CD4-positive, alpha-beta T cell (primary cell): ENCODE measurements at places on chromosomes 16 and 17. TPM values are rescaled to one million over a fixed set of nuclear protein-coding genes. Genes with fewer than 3 reads are reported as not detected.

Gene NHERF2
- total RNA-seq, result 2.0 TPM

Gene UQCRC2
- 142 TPM for total RNA-seq

Gene ST6GALNAC2
- total RNA-seq, result 0.49 TPM

Gene HSD11B2
- not detected for total RNA-seq

Gene FBXL16
- total RNA-seq, result 11.0 TPM

DNA sequence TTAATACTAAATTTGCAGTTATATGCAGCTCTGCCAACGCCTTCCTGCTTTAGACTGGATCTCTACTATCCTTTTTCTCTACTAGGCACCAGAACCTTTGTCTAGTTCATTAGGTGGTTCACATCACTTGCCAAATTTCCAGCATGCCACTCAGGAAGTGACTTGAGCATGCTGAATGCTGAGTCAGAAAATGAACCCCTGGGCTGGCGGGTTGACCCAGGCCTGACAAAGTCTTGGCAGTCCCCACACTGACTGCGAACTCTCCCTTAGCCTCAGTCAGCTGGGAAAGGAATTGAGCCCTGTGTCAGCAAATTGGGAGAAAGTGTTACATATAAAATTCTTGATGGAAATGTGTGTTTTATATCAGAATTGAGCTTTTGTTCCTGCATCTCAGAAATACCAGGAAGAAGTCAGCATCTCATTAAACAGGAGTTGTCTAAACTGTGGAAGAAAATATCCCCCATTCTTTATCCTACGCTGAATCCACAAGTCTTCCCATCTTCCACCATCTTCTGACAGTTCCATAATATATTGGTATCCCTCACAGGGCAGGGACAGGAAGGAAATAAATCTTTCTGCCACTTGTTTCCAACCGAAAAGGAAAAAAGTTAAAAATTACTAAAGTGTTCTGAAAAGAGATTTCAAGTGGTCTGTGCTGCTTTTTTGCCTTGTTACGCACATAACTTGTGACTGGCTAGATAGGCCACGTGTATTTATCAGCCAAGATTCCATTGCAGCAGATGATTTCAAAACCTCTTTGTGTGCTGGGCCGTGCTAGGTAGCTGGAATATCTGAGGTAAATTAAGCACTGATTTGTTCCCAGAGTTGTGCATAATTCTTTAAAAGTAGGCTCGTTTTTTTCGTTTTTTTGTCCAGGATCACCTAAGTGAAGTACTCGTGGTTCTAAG lies 16.7 kb upstream of the SLC12A3 start:
- H3K4me1 ChIP-seq, result peaks cover 18% of the 10 kb centered on the region
- H3K4me3 ChIP-seq, result no peak overlapping the region
- H3K27ac ChIP-seq, result no peak overlapping the region
- peaks cover 9% of the 10 kb centered on the region for H3K36me3 ChIP-seq

DNA sequence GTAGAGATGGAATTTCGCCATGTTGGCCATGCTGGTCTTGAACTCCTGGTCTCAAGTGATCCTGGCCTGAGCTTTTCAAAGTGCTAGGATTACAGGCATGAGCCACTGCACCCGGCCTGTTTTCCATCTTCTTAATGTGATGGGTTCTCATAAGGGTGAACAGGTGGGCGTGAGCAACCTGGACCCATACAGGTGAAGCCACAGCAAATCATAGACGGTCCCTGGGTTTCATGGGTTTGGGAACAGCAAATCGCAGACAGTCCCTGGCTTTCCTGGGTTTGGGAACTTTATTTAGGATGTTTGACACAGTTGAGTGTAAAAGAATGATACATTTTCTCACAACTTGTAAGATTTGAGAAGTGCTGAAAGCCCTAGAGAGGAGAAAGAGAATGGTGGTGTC lies 12.9 kb upstream of the MEIOB start:
- no peak for DNase-seq
- H3K27ac ChIP-seq, result no peak overlapping the region
- H3K36me3 ChIP-seq, result no peaks in the 10 kb centered on the region
- peaks cover 4% of the 10 kb centered on the region for H3K27me3 ChIP-seq

DNA sequence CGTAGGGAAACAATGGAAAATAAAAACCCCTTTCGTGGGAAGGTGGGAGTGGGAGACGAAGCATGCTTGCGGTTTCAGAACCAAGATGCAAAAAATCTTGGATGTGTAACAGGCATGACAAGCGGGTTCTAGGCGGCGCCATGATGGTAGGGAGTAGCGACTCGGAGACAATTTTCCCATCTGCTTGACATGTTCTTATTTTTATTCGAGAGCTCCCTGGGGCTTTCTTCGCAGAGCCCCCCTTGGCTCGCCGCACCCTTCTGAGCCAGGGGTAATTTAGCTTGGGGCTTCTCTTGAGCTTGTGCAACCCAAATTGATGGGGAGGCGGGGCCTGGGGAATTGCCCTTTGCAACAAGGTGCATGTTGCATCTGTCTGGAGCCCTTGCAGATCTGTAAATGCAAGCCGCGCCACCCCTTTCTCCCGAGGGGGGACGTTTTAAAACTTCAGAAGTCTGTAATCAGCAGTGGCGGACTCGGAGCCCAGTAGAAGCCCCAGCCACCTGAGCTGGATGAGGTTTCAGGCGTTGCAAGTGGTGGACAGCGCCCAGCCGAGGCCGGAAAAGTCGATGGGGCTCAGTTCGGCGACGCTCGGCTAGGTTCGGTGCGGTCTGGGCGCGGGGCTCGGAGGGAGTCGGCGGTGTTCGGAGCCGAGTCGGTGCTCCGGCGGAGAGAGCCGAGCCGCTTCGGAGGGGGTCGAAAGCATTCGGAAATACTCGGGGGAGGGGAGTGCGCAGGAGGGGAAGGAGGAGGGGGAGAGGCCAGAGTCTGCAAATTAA lies 2.9 kb downstream of the GNAO1 start:
- H3K4me3 ChIP-seq, result peak overlapping the region; percentile 55
- peaks cover 42% of the 10 kb centered on the region for H3K27me3 ChIP-seq
- peak; percentile 91 for DNase-seq

DNA sequence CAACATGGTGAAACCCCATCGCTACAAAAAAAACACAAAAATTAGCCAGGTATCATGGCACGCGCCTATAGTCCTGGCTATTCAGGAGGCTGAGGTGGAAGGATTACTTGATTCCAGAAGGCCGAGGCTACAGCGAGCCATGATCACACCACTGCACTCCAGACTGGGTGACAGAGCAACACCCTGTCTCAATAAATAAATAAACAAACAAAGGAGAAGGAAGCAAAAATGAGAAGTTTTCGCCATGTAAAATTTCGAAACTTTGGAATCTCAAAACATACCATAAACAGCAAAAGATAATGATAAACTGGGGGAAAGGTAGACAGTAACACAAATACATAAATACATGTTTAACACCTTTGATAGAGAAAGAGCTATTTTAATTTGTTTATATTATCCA lies 130.9 kb downstream of the ZFHX3 start:
- H3K27ac ChIP-seq, result no peak overlapping the region

DNA sequence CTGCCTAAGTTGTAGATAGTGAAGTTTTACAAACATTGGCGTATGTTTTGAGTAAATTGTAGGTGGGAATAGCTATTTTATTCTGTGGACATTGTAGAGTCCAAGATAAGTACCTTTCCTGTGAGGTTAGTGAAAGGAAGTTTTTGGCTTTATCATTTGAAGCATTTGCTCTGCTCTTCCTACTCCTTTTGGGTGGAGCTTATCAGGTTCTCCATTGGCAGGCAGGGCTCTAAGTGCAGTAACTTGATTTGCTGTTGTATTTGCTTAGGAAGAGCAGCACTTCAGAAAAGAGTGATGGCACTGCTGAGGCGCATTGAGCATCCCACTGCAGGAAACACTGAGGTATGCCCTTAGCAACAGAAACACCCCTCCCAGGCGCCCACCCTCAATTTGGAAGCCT lies 70.1 kb downstream of the OMG start:
- H3K4me1 ChIP-seq, result peaks cover 3% of the 10 kb centered on the region
- no peak overlapping the region for H3K27ac ChIP-seq
- H3K4me3 ChIP-seq, result no peak overlapping the region
- peaks cover 2% of the 10 kb centered on the region for H3K36me3 ChIP-seq

DNA sequence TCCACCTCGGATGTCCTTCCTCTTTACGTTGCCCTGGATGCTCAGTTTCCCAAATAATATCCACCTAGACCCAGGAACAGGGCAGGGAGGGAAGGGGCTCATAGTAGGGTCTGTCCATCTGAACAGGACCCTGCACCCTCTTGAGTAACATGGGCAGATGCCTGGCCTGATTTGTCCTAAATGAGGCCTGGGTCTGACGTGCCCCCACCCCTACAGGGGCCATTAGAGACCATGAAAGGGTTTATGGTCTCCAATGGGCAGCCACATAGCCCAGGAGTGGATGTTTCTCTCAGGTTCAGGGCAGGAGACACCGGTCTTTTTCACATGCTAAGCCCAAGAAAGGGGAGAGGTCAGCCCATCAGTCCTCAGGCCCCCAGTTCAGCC lies 6.8 kb downstream of the CACNG1 start:
- no peaks in the 10 kb centered on the region for H3K36me3 ChIP-seq
- no peak for DNase-seq

- H3K36me3 ChIP-seq, result no peaks in the 10 kb centered on the region
- peaks cover 11% of the 10 kb centered on the region for H3K4me1 ChIP-seq
- H3K27me3 ChIP-seq, result no peaks in the 10 kb centered on the region
- H3K4me3 ChIP-seq, result no peak overlapping the region
- no peak overlapping the region for H3K27ac ChIP-seq
Measured at GRCh38 chr17:14360856-14361255, 60.0 kb downstream of the HS3ST3B1 start.

DNA sequence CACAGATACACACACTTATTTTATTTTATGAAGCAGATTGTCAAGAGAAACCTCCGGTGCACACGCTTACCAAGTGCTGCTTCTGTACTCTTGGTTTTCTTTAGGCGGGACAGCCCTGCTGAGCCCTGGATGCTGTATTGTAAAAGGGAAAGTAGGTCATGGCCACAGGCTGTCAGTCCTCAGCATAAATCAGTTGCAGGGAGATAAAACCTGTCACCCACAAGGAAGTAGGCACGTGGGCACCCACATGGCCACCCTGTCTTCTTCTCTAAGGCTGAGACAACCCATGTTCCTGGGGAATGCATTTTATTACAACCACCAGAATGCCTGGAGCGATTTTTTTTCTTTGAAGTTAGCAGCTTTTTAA lies 59.3 kb downstream of the ASIC2 start:
- H3K4me3 ChIP-seq, result no peak overlapping the region
- no peak overlapping the region for H3K27ac ChIP-seq
- no peaks in the 10 kb centered on the region for H3K36me3 ChIP-seq
- peaks cover 2% of the 10 kb centered on the region for H3K27me3 ChIP-seq
- H3K4me1 ChIP-seq, result peaks cover 12% of the 10 kb centered on the region
- no peak for DNase-seq

GRCh38 chr16:51474414-51475091 lies 323.5 kb upstream of the SALL1 start:
- no peaks in the 10 kb centered on the region for H3K27me3 ChIP-seq
- H3K4me3 ChIP-seq, result no peak overlapping the region
- H3K4me1 ChIP-seq, result no peaks in the 10 kb centered on the region

DNA sequence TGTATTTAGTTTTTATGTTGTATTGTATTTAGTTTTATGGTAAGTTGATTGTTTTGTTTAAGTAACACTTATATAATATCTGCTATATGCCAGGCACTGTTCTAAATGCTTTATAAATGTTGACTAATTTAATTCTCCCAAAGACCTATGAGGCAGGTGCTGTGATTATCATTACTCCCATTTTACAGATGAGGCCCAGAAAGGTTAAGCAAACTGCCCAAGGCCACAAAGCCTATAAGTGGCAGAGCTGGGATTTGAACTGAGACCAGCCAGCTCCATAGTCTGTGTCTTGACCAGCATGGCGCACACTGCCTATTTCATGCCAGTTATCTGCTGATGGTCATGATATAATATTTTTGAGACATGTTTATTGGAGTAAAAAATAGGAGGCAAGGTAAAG lies 24.0 kb downstream of the IL21R start:
- H3K27me3 ChIP-seq, result no peaks in the 10 kb centered on the region
- H3K27ac ChIP-seq, result no peak overlapping the region
- DNase-seq, result no peak
- peaks cover 38% of the 10 kb centered on the region for H3K36me3 ChIP-seq
- peaks cover 33% of the 10 kb centered on the region for H3K4me1 ChIP-seq

DNA sequence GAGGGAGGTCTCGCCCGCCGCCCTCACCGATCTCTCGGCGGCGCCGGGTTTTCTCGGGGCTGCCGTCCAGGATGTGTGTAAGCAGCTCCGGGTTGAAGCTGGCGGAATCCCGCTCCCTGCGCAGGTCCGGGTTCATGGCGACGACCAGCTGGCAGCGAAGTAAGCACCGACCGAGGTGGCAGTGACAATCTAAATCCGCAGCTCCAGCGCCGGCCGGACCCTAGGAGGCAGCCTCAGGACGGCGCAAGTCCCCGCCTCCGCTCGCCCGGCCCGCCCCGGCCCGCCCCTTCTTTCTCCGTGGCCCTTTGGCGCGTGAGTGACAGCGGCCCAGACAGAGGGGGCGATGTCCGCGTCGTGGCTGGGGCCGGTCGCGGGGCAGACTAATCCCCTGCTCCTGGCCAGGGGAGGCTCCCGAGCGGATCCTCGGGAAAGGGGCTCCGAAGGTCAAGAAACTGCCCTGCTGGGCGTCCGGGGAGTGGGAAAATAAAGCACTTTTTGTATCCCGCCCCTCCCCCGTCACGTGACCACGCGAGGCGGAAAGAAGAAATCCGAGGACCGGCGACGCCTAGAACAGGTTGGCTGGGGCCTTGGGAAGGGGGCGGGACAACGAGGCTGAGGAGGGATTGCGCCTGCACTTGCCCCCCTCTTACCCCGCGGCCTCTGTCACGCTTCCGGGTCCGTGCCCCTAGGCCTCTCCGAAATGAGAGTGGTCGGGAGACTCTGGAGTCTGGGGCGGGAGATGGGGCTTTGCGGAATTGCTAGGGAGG lies at the start of the genes ACOX1 and TEN1:
TSS of gene ACOX1 (minus strand) at position 229 of the 767 bp plus-strand sequence. CDS start at position 136, 93 bp downstream.
TSS of gene TEN1 (plus strand) at position 303 of the 767 bp plus-strand sequence. CDS start 6,953 bp downstream, outside the sequence.
- peaks cover 19% of the 10 kb centered on the region for H3K4me1 ChIP-seq
- DNase-seq, result peak; percentile 97
- H3K4me3 ChIP-seq, result peak within 1 kb of the TSS; percentile 99
- H3K27ac ChIP-seq, result peak within 1 kb of the TSS; percentile 94
- H3K36me3 ChIP-seq, result no peaks in the 10 kb centered on the region
- no peaks in the 10 kb centered on the region for H3K27me3 ChIP-seq

- H3K27me3 ChIP-seq, result peaks cover 22% of the 10 kb centered on the region
- H3K27ac ChIP-seq, result no peak overlapping the region
- H3K4me1 ChIP-seq, result no peaks in the 10 kb centered on the region
- DNase-seq, result no peak
Measured at GRCh38 chr16:3954411-3954921, 74.0 kb upstream of the CREBBP start.

DNA sequence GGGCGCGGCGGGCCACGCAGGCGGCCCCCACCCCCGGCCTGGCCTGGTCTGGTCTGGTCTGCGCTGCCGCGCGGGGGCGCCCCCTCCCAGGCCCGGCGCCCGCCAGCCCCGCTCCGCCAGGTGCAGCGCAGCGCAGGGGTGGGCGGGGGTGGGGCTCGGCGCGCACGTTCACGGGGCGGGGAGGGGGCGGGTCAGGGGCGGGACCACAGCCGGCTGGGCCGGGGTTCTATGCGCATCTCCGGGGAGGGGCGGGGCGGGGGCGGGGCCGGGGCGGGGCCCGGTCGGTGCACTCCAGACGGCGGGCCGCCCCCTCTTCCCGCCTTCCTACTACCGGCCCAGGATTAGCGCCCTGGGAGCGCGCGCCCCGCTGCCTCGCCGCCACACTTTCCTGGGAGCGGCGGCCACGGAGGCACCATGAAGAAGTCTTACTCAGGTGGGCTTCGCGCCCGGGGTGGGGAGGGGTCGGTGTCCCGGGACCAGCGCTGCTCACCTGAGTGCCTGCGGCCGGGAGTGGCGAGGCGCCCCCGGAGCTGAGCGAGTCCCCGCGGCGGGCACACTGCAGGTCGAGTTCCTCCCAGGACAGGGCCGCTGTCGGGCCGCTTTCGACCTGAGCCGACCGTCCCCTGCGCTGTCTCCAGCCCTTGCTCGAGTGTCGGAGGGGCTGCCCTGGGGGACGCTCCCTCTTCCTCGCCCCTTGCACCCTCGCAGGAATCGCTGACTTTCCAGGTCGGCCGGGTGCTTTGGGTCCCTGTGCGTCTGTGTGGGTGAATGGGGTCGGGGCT lies 140.5 kb downstream of the SEC14L1 start:
- H3K4me1 ChIP-seq, result peaks cover 26% of the 10 kb centered on the region
- no peak overlapping the region for H3K27ac ChIP-seq
- DNase-seq, result peak; percentile 32
